ENCODE measurements at places on chromosomes 16 and 17.
A peak's percentile ranks its signal among the peaks of the same experiment; 100 is the strongest.

DNA sequence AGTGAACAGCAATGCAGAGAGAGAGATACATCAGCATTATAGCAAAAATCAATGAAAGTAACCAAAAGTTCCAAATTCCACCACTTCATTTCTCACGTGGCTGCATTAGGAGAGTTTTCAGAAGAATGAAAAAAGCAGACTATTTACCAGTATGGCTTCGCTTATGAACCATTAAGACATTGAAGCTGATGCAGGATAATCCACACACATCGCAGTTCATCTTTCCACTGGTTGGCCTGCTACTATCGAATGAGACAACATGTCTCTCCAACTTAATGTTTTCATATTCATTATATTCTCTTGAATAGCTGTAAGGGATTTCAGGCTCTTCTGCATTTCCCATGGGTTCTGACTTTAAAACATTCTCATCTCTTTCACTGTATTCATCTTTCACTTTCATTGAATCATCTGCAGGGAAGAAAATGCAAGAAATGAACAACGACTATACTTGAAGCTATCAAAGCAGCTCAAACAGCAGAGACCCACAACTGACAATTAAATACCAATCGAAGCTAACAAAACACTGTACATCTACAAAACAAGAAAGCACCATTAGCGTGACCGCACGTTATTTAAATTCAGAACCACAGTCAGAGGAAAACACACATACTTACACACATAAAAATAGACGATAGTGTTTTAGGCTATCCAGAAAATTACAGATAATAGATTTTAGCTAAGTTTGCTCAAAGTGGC, 54.9 kb downstream of the GRB7 start:
- no peak for DNase-seq

- DNase-seq: no peak
Observed at GRCh38 chr17:9269350-9270035, 248.2 kb downstream of the NTN1 start.

DNA sequence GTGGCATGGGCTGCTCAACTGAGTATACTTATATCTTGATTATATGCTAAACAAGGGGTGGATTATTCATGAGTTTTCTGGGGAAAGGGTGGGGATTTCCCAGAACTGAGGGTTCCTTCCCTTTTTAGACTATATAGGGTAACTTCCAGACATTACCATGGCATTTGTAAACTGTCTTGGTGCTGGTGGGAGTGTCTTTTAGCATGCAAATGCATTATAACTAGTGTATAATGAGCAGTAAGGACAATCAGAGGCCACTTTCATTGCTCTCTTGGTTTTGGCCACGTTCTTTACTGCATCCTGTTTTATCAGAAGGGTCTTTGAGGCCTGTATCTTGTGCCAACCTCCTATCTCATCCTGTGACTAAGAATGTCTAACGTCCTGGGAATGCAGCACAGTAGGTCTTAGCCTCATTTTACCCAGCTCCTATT, 12.0 kb downstream of the PRR11 start:
- peak; percentile 78 for DNase-seq

- DNase-seq: no peak
Observed at GRCh38 chr16:82419332-82419731, 207.4 kb upstream of the CDH13 start.

DNA sequence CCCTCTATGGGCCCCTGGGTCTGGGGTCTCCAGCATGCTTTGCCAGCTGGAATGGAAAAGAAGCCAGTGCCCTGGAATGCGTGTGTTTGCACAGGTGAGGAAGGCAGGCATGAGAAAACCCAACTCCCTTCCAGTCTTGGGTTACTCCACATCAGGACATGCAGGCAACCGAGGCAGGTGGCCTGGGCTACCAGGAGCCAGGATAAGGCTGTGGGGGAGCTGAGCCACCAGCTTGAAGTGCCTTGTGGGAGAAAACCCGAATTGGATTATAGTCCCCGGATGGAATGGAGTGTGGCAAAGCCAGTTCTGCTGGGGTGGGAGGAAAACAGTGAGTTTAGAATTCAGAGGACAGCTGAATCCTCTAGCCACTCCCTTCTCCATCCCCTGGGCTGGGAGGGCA, 7.2 kb downstream of the SRCIN1 start:
- DNase-seq: no peak

GRCh38 chr16:47477679-47478078, 16.5 kb downstream of the PHKB start:
- DNase-seq: no peak

DNA sequence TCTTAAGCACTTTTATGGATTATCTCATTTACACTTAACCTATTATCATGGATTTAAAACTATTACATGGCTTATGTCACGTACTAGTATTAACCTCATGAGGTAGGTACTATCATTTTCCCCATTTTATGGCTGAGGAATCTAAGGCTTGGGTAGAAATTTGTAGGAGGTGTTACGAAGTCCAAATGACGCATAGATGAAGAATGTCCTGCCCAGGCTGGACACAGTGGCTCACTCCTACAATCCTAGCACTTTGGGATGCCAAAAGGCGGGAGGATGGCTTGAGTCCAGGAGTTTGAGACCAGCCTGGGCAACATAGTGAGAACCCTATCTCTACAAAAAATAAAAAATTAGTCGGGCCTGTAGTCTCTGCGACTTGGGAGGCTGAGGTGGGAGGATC, 4.8 kb upstream of the C1QL1 start:
- DNase-seq: no peak

DNA sequence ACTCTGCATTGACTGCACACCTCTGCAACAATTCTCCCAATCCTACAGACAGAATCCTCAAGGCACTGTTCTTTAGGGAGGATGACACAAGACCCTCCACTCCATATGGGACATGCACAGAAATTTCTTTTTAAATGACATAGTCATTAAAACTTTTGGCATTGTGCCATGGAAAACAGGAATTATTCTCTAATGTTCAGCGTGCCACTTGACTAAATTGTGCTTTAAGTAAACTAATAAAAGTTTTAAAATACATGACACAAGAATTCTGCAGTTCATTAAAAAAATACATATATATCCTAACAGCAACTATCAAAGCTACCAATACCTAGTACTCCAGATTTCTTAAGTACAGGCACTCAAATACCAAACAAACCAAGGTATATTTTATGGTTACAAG, 16.0 kb downstream of the CEP112 start:
- no peak for DNase-seq

DNA sequence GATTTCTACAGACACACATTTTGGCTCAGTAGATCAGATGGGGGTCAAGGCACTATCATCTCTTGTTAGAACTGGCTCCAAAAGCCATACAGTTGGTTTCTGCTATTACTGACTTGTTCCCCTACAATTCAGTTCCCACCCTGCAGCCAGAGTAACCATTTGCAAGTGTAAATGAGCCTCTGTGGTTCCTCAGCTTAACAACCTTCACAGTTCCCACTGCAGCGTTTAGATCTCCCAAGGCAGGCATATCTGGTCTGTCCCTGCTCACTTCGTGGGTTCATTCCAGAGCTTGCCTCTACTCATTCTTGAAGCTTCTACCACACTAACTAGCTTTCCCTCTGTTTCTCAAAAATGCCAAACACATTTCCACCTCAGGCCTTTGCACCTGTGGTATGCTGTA, 186.1 kb downstream of the CBLN1 start:
- no peak for DNase-seq

DNA sequence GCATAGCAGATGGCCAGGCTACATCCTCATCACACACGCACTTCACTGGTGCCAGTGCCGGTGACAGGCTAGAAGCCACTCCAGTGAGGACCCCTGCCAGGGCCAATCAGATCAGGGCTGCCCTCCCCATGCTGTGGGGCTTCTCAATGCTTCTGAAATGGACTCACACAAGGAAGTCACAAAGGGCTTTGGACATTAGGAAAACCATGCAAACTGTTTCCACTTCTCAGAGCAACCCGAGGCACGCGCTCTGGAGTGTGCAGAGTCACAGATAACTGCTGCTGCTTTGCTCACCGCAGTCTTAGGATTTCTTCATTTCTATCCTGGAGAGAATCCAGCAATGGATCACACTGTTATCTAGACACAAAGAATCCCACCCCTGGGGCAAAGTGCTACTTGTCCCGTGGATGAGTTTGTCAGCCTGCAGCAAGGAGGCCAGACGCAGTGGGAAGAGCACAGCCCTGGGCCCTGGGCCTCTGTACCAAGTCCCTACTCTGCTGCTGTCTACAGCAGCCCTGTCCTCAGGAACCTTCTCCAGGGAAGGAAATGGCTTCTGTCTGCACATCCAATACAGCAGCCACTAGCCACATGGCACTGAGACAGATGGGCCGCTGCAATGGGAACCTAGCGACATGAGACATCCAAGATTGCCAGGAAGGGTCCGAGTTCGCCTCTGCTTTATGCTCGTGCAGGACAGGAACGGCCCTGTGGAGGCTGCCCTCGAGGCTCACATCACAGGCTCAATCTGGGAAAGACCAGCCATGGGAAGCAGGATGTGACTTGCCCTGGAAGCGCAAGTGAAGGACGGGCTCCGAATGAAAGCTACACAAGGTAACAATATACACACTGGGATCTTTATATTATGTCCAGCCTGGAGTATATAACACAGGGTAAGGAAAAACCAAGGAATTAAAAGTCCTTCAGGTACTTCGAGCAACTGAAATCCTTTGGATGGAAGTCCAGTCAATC, 169.3 kb downstream of the ZFHX3 start:
- DNase-seq: peak; percentile 31

DNA sequence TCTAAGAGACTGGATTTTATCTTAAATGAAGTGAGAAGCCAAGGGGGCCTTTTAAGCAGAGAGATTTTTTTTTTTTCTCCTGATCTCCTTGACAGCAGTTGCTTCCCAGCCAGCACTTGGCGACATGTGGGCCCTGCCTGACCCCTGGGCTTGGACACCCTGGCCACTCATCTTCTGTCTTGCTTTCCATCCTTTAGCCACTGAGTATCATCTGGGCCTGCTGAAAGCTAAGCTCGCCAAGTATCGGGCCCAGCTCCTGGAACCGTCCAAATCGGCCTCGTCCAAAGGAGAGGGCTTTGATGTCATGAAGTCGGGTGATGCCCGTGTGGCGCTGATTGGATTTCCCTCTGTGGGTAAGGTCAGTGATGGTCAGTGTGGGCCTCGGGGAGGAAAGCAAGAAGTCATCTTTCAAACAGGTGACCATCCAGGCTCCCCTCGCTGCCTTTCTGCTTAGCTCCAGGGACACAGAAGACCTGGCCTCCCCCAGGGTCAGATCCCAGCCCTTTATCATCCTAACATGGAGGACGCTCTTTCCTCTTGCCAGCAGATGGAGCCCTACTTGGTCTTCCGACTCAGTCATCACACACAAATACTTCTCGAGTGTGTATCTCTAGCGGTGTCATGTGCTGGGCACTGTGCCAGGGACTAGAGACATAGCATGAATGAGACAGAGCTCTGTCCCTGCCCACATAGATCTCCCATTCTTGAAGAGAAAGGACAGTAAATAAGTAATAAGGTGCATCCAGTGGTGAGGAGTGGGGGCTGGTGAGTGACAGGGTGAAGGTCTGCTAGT, 6.1 kb downstream of the DRG2 start:
- DNase-seq: peak; percentile 59

DNA sequence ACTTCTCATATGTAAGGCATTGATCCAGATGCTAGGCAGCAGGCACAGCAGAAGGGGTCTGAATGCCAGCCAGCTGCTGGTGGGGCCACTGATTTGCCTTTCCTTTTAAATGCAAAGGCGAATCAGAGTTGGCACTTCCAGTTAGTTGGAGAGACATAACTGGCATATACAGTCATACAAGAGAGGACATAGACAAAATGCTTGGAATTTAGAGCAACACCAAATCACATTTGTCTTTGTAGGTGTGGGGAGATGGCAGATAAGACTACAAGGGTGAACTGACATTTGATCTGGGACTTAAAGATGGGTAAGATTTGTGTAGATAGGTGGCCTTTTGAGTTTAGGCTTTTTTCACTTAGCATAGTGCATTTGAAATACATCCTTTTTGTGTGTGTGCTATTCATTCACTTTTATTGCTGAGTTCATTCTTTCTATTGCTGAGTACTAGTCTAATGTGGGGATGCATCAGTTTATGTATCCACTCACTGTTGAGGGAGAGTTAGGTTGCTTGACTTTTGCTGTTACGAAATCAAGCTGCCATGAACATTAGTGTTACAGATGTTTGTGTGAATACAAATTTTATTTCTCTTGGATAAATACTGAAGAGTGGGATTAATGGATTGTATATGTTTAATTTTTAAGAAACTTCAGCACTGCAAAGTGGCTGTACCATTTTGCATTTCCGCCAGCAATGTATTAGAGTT, 74.1 kb downstream of the SPECC1 start:
- DNase-seq: no peak

- no peak for DNase-seq
Observed at GRCh38 chr16:55645986-55646385, 9.8 kb upstream of the SLC6A2 start.

DNA sequence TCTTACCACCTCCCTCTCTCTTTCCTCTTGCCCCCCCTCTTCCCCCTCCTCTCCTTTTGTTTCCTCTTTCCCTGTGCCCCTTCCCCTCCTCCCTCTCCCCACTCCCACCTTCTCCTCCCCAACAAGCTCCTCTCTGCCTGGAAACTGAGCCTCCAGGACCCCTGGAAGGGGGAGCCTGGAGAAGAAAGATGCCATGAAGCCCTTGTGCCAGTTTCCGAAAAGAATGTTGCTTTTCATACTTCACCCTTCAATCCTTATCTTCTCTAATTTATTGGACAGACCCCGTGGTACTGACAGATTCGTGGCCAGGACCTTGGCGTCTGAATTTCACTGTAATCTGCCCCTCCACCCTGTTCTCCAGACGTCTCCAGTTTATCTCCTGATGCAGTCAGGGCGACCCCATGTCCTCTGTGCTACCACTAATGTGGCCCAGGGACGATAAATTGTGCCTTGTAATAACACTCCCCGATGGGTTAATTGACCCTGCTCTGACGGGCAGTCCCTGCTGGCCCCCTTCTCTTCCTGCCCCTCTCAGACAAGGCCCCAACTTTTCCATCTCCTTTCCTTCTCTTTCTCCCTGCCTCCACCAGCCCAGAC, 138.4 kb upstream of the GSE1 start:
- no peak for DNase-seq

GRCh38 chr17:71127416-71127815, 958.1 kb downstream of the KCNJ2 start:
- no peak for DNase-seq

- no peak for DNase-seq
Observed at GRCh38 chr16:68756239-68756915, 19.3 kb downstream of the CDH1 start.

GRCh38 chr17:76498876-76499251, 2.4 kb downstream of the RHBDF2 start:
- no peak for DNase-seq

DNA sequence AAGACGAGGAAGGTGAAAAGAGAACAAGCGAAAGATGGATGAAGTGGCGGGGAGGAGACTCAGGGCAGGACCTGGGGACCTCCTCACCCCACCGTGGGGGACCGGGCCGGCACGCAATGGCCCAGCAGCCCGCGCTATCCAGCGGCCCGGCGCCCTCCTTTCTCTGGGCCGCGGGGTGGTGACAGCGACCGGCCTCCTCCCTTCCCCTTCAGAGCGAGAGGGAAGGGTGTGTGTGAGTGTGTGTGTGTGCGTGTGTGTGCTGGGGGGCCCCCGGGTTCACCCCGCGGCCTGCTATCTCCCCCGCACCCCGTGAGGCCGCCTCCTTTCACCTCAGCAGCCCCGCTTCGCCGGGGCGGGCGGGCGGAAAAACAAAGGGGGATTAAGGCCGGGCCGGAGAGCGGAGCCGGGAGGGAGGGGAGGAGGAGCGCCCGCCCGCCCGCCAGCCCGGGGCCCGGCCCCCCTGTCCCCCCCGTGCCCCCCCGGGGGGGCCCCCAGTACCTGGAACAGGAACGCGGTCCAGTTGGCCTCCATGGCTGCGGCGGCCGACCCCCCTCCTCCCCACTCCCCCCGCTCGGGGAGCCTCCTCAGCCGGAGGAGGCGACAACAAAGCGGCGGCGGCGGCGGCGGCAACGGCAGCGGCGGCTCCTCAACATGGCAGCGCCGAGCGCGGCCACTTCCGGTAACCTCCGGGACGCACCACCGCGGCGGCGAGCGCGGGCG, at the start of gene VEZF1:
TSS of gene VEZF1 (minus strand) at position 674 of the 720 bp plus-strand sequence. CDS start at position 531, 143 bp downstream.
- DNase-seq: peak; percentile 84
